ENCODE measurements at places on chromosomes 7 and 10.

GRCh38 chr10:30782537-30783461, 153.2 kb upstream of the LYZL2 start:
- no peak for DNase-seq

GRCh38 chr10:117997673-117998072, 49.1 kb downstream of the RAB11FIP2 start:
- DNase-seq, result no peak

DNA sequence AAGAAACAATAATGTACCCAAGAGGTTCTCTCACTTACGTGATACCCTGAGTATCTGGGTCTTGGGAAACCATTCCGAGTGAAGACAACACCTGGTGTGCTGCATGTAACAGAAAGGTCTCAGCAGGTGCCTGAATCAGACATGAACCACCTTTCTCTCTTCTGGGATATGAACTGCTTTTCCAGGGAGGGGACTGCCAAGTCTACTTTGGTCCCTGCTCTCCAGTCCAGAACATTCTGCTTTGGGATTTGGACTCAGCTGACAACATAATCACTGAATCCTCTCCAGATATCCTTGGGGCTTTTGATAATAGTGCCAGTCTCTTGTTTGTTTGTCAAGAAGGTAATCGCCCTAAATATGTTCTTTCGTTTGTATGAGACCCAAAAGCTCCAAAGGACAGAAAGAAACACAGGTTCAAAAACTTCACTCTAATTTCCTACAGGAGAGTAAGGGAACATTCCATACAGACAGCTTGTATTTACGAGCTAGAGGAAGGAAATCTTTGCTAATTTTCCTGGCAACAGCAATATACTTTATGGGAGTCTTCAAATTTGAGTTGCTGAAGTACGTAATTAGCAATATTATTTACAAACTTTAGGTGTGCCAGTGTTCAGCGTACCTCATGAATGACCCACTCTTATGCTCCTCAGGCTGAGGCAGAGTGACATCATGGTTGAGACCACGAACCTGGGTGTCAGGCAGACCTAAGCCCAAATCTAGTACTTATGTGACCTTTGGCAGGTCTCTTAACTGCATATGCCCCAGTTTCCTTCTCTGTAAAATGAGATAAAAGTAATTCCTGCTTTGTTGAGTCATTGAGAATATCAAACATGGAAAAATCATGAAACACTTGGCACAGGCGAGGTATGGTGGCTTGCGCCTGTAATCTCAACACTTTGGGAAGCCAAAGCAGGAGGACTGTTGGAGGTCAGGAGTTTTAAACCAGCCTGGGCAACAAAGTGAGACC, 5.4 kb downstream of the ABLIM1 start:
- no peak for DNase-seq

GRCh38 chr7:129865093-129865924, 87.5 kb downstream of the UBE2H start:
- no peak for DNase-seq

- DNase-seq, result no peak
Measured at GRCh38 chr10:131221632-131222277, 89.8 kb downstream of the TCERG1L start.

DNA sequence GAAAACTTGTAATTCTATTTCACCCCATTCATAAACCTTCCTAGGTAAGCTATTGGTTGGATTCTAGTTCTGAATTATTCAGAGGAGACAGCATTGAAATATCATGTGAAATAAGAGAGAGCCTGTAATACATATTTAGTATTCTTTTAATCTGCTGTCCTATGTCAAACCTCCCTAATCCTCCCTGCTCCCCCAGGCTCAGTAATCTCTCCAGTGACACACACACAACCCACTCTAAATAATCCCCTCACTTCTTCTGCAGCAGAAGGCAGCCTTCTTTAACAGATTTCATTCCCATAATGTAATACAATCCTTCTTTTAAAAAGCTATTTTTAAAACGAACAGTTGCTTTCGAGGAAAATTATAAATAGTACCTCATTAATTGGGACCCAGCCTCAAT, 639.7 kb upstream of the AUTS2 start:
- DNase-seq, result no peak

GRCh38 chr7:99843808-99844207, 16.0 kb downstream of the CYP3A43 start:
- no peak for DNase-seq

DNA sequence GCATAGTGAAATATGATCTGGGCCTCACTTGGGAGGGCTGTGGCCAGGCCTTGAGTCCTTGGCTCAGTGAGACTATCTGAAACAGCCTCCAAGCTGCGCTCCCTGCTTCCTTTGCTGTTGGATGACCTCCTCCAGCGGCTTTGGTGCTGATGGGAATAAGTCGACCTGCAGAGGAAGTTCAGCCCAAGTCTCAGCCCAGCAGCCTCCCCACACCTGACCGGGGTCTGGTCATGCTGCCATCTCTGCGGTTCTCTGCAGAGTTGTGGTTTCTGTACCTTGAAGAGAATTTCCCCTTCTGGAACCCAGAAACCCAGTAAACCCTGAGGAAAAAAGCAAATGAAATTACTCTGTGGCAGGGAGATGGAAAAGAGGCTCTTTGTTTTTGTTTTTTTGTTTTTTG, 4.6 kb upstream of the RBAK start:
- DNase-seq, result no peak

DNA sequence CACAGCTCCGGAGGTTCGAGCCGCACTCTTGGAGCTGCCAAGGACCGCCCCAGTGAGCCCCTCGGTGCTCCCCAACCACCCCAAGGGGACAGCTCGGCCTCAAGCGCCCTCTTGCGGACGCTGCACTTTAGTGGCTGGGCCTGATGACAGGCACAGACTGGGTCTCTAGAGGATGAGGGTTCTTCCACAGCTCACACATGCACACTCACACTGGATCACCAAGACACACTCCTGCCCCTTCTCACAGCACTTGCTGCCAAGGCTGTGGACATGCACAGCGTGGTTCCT, 2.1 kb downstream of the RET start:
- no peak for DNase-seq

DNA sequence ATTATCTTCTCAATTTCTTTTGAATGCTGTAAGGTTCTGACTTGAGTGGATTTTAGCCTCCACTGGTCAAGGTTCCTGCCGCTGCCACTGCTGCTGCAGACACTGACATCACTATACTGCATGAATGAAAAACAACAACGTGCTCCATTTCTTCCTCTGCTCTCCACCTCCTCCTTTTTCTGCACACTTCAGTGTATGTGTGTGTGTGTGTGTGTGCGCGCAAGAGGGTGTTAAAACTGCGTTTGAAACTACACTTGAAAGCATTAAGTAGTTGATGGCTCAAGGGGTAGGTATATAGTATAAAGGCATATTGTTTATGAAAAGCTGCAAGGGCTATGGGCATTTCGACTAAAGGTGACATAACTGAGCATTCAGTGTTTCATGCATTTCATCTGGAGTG, 3.5 kb downstream of the GLCCI1 start:
- no peak for DNase-seq

GRCh38 chr7:41788556-41788955, 85.7 kb upstream of the INHBA start:
- no peak for DNase-seq
